ENCODE measurements at places on chromosomes 1 and 21. TPM values are rescaled to one million over a fixed set of nuclear protein-coding genes. Genes with fewer than 3 reads are reported as not detected.

Gene FCGR2B
- not detected for total RNA-seq

Gene OR2L8
- not detected for total RNA-seq

Gene AGT
- total RNA-seq: 0.93 TPM

Gene CTTNBP2NL
- 18.0 TPM for total RNA-seq

Gene DNAJC28
- 0.81 TPM for total RNA-seq

Gene TNNI3K
- total RNA-seq: 0.49 TPM

Gene SH2D5
- 10.4 TPM for total RNA-seq

Gene CHRNB2
- total RNA-seq: not detected

Gene ADAMTS4
- not detected for total RNA-seq

Gene GPR25
- not detected for total RNA-seq

DNA sequence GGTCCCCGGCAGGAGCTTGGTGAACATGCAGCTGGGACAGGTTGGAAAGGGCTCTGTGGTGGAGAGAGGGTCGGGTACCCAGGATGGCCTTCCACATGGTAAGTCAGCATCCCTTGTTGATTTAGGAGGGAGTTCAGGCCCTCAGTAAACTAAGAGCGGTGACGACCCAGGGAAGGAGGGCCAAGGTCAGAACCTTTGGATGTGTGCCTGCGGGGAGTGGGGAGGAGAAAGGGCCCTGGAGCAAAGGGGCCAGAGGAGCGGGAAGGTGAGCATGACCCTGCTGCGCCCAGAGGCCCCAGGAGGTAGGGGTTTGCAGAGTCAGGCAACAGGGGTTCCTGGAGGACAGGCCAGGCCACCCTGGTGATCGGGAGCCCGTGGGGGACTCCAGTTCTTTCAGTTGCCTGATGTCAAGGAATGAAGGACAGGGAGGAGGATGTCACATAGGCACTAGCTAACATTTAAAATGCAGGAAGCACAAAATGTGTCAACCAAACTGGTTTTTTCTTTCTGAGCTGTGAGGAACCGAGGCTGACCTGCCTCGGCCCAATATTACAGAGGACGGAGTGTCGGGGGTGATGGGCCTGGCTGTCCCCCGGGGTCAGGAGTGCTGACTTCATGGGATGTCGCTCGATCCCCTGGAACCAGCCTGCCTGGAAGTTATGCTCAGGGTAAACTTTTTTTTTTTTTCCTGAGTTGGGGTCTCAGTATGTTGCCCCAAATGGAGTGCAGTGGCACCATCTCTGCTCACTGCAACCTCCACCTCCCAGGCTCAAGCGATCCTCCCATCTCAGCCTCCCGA lies 117.4 kb upstream of the SLC45A1 start:
- no peak overlapping the region for H3K4me3 ChIP-seq
- peaks cover 87% of the 10 kb centered on the region for H3K4me1 ChIP-seq
- no peak for DNase-seq
- no peaks in the 10 kb centered on the region for H3K36me3 ChIP-seq
- peak overlapping the region; percentile 91 for H3K27ac ChIP-seq
- H3K27me3 ChIP-seq: no peaks in the 10 kb centered on the region

- DNase-seq: peak; percentile 57
- H3K4me3 ChIP-seq: peak within 1 kb of the TSS; percentile 38
- no peaks in the 10 kb centered on the region for H3K27me3 ChIP-seq
- H3K4me1 ChIP-seq: peaks cover 17% of the 10 kb centered on the region
- peak within 1 kb of the TSS; percentile 10 for H3K27ac ChIP-seq
- no peaks in the 10 kb centered on the region for H3K36me3 ChIP-seq
Measured at GRCh38 chr1:15246960-15247614, at the start of gene FHAD1. Gene FHAD1, plus strand, starts transcription at chr1:15247223. Its CDS starts 4,562 bp downstream, at chr1:15251785.

DNA sequence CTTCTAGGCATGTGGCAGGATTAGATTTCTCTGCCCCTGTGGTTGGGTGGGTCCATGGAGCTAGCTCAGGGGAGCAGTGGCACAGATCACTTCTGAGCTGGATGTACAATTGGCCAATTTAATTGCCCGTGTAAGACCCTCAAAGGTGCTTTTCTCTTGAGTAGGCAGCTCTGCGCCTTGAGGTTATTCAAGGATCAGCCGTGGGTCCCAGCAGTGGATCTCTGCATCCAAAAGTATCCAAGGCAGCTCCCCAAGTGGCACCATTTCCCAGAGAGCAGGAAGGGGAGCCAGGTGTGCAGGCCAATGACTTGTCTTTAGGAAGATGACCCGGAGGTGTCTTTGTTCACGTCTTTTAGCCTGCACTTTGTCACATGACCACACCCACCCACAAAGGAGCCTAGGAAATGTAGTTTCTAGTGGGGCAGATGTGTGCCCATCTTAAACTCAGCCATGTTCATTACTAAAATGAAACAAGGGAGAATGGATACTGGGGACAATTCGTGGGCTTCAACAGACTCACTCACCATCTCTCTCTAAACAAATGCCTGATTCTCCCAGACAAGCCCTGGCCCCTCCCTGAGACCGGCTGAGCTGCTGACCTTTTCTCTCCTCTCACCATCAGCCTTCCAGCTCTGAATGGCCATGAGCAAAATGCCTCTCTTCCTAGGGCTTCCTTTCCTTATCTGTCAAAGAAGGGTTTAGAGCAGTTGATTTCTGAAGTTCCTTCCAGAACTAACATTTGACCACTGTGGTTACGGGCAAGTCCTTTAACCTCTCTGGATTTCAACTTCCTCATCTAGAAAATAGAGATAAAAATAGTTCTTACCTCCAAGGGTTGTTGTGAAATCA lies 41.4 kb upstream of the TENT5C start:
- H3K36me3 ChIP-seq: no peaks in the 10 kb centered on the region
- no peak for DNase-seq
- H3K27ac ChIP-seq: no peak overlapping the region
- H3K4me3 ChIP-seq: no peak overlapping the region
- no peaks in the 10 kb centered on the region for H3K27me3 ChIP-seq
- no peaks in the 10 kb centered on the region for H3K4me1 ChIP-seq

DNA sequence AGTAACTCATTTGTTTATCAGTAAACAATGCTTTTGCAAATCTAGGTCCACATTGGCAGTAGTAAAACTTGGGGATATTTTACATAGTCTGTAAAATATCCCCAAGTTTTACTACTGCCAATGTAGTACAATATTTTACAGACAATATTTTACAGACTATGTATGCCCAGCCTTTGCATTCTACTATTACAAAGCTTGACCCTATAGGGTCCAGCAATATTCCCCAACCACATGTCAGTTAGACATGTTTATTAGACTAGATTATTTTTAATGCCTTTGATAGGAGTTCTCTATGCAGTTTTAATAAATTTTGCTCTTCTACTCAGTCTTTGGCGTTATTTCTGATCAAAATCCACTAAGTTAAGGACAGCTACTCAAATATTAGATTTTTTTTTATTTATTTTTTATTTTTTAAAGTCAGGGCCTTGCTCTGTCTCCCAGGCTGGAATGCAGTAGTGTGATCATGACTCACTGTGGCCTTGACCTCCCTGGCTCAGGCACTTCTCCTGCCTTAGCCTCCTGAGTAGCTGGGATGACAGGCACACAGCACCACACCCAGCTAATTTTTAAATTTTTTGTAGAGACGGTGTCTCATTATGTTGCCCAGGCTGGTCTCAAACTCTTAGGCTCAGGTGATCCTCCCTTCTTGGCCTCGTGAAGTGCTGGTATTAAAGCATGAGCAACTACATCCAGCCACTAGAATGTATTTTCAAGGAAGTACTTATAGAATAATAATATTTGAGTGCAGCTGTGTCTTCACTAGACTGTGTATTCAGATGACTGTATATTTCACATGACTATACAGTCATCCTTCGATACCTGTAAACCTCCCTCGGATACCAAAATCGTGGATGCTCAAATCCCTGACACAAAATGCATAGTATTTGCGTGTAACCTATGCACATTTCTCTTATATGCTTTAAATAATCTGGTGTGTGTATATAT lies 19.8 kb downstream of the MIER1 start:
- H3K4me1 ChIP-seq: peaks cover 41% of the 10 kb centered on the region
- H3K4me3 ChIP-seq: no peak overlapping the region
- H3K36me3 ChIP-seq: peaks cover 18% of the 10 kb centered on the region
- H3K27ac ChIP-seq: peak overlapping the region; percentile 68
- DNase-seq: peak; percentile 52
- H3K27me3 ChIP-seq: no peaks in the 10 kb centered on the region

DNA sequence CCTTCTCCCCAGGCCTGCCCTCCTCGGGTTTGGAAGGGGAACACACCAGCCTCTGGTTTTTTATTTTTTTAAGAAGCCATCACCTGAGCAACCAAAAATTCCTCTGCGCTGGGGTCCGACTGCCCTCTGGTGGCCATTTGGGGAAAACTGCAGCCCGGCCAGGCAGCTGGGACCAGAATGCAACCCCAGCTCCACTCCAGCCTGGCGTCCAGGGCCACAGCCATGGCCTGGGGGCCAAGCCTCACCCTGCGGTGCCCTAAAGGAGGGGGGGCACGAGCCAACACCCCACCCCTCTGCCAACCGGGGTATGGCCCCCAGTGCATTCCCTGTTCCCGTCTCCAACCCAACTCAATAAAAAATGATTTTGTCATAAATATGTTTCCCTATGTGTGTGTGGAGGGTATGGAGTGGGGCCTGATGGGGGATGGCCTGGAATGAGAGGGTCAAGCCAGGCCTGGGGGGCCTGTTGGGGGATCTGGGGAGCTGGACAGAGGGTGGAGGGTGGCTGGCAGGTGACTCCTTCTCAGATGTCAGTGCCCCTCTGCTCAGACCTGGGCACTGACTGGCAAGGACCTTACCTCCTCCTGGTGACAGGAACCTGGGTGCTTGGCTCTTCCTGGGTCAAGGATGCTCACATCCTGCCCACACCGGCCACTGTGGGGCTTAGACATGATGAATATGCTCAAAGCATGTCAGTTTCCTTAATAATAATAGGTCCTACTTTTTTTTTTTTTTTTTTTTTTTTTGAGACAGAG lies 3.2 kb downstream of the GPR3 start:
- peaks cover 12% of the 10 kb centered on the region for H3K36me3 ChIP-seq
- DNase-seq: peak; percentile 68
- peaks cover 17% of the 10 kb centered on the region for H3K4me1 ChIP-seq
- no peak overlapping the region for H3K4me3 ChIP-seq
- no peaks in the 10 kb centered on the region for H3K27me3 ChIP-seq
- peak overlapping the region; percentile 43 for H3K27ac ChIP-seq

GRCh38 chr1:33459691-33460090 lies 12.8 kb upstream of the ZSCAN20 start:
- H3K4me3 ChIP-seq: no peak overlapping the region
- H3K36me3 ChIP-seq: no peaks in the 10 kb centered on the region
- H3K27ac ChIP-seq: no peak overlapping the region
- peaks cover 36% of the 10 kb centered on the region for H3K4me1 ChIP-seq

- 0 out of 2 replicates have a peak, but pooled peaks cover 3% of the 10 kb centered on the region for H3K36me3 ChIP-seq
- H3K27ac ChIP-seq: no peak overlapping the region
- H3K4me1 ChIP-seq: no peaks in the 10 kb centered on the region
- no peak for DNase-seq
- no peak overlapping the region for H3K4me3 ChIP-seq
Measured at GRCh38 chr1:11158291-11158690, 30.9 kb upstream of the ANGPTL7 start.

DNA sequence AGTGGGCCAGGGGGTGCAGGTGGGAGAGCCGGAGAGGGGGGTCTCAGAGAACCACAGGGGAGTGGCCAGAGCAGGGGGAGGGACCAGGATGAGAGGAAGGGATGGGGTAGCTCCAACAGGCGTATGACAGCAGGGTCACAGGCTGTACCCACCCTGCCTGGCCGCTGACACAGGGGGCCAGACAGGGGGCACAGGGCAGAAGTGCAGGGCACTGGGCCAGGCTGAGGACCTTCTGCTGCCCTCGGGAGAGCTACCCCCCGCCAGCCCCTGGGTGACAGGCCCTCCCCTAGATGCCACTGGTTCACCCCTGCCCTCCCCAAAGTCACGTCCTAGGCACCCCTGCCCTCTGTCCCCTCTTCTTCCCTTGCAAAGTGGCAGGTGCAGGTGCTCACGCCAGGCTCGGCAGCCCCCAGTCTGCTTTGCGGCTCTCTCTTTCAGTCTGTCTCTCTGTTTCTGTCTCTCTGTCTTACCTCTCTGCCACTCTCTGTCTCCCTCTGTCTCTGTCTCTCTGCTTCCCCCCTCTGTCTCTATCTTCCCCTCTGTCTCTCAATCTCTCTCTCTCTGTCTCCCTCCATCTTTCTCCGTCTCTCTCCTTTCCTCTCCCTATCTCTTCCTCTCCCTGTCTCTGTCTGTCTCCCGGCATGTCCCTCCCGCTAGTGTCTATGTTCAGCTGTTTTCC lies 48.5 kb downstream of the WNT9A start:
- H3K36me3 ChIP-seq: no peaks in the 10 kb centered on the region
- peaks cover 5% of the 10 kb centered on the region for H3K4me1 ChIP-seq
- no peak overlapping the region for H3K4me3 ChIP-seq
- no peak for DNase-seq

GRCh38 chr1:154842635-154843034 lies 27.4 kb downstream of the KCNN3 start:
- no peak for DNase-seq
- H3K4me1 ChIP-seq: no peaks in the 10 kb centered on the region
- H3K4me3 ChIP-seq: no peak overlapping the region
- H3K27ac ChIP-seq: no peak overlapping the region
- H3K27me3 ChIP-seq: no peaks in the 10 kb centered on the region
- H3K36me3 ChIP-seq: no peaks in the 10 kb centered on the region

- no peaks in the 10 kb centered on the region for H3K4me1 ChIP-seq
- H3K36me3 ChIP-seq: no peaks in the 10 kb centered on the region
- DNase-seq: no peak
- H3K27me3 ChIP-seq: peaks cover 23% of the 10 kb centered on the region
Measured at GRCh38 chr1:29746076-29746665, 509.8 kb downstream of the PTPRU start.

GRCh38 chr1:84133479-84133878 lies 10.6 kb upstream of the PRKACB start:
- no peak for DNase-seq
- H3K36me3 ChIP-seq: no peaks in the 10 kb centered on the region
- no peak overlapping the region for H3K4me3 ChIP-seq
- H3K27ac ChIP-seq: no peak overlapping the region
- H3K27me3 ChIP-seq: no peaks in the 10 kb centered on the region
- no peaks in the 10 kb centered on the region for H3K4me1 ChIP-seq

DNA sequence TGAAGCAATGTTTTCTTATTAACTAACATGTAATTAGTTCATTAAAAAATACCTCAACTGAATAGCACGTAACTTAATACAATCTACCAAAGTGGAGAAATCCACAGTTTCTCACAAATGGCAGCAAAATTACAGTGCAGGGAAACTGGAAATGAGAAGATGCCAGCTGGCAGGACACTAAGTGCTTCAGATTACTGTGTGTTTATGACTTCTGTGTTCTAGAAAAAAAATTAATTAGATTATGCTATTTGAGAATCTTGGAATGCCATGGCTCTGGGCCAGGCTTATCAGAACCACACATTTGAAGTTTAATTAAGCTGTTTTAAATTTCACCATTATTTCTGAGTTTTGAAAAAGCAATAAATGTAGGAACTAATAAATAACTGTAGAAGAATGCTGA lies 357.6 kb downstream of the TGFB2 start:
- no peak for DNase-seq
- H3K4me1 ChIP-seq: peaks cover 34% of the 10 kb centered on the region
- no peaks in the 10 kb centered on the region for H3K36me3 ChIP-seq
- H3K4me3 ChIP-seq: no peak overlapping the region

GRCh38 chr1:64497088-64497883 lies 27.4 kb downstream of the CACHD1 start:
- no peaks in the 10 kb centered on the region for H3K27me3 ChIP-seq
- H3K4me3 ChIP-seq: no peak overlapping the region
- DNase-seq: no peak
- no peaks in the 10 kb centered on the region for H3K4me1 ChIP-seq
- no peak overlapping the region for H3K27ac ChIP-seq

GRCh38 chr21:35548904-35549615 lies 500.0 kb upstream of the RUNX1 start:
- no peaks in the 10 kb centered on the region for H3K4me1 ChIP-seq
- no peaks in the 10 kb centered on the region for H3K36me3 ChIP-seq
- no peak for DNase-seq
- H3K27ac ChIP-seq: no peak overlapping the region
- H3K4me3 ChIP-seq: no peak overlapping the region
- no peaks in the 10 kb centered on the region for H3K27me3 ChIP-seq

Measured in HCT116 (cell line).